HCT116 (cell line): ENCODE measurements at places on chromosomes 11 and 22. TPM values are rescaled to one million over a fixed set of nuclear protein-coding genes. Genes with fewer than 3 reads are reported as not detected.
A peak's percentile ranks its signal among the peaks of the same experiment; 100 is the strongest.

DNA sequence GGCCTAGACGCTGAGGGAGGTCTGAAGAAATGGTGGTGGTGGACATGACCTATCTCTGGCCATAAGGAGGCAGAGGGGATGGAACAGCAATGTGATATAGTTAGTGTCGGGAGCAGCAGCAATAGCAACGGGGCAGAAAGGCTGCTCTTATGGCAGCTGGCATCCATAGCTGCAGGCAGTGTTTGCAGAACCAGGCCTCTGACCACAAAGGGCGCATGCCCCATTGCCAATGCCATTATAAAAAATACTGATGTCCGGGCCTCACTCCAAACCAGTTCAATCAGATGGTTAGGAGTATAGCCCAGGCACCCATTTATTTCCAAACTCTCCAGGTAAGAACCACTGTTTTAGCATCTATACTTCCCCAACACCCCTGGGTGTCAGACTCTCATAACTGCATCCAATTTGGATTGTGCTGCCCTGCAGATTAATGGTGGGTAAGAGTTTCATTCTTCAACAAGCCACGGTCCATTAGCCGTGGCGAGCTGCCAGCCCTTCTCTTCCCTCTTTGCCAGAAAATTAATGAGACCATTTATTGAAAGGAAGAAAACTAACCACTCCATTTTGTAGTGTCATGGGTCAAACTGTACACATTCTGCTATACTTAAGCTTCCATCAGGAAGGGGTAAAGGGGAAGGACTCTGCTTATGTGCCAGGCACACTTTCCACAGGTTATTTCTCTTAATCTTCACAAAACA, 72.8 kb upstream of the SPON1 start:
- no peak for DNase-seq

The C11orf91 gene
- 0.54 TPM for total RNA-seq

The PLAAT3 gene
- total RNA-seq, result 31.1 TPM

GRCh38 chr11:16783321-16783801, 44.9 kb downstream of the C11orf58 start:
- DNase-seq, result no peak

The PAX6 gene
- total RNA-seq, result 5.3 TPM

DNA sequence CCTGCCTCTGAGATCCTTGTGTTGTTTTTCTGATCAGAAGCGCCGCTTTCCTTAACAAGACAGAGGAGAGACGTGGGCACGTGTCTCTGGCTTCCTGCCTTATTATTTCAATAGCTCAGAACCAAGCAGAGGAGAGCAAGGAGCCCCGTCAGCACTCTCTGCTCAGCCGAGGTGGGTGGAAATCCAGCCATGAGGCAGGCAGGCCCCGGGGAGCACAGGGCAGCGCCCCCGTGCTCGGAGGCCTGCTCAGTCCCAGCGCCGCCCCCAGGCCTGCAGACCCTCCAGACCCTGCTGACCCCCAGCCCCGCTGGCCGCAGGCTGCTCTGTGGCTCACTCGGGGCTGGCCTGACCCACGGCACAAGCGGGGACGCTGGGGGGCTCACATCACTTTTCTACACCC, 162.8 kb downstream of the BRD1 start:
- no peak for DNase-seq

The RASSF10 gene
- not detected for total RNA-seq

- no peak for DNase-seq
Measured at GRCh38 chr11:58068655-58069054, 37.9 kb downstream of the OR6Q1 start.

GRCh38 chr11:115580927-115581680, 76.9 kb upstream of the CADM1 start:
- no peak for DNase-seq

- DNase-seq, result no peak
Measured at GRCh38 chr22:41181349-41182241, 23.5 kb upstream of the L3MBTL2 start.

- DNase-seq, result no peak
Measured at GRCh38 chr22:31036671-31037550, 44.2 kb upstream of the SMTN start.

The TTLL12 gene
- total RNA-seq, result 100 TPM

- DNase-seq, result no peak
Measured at GRCh38 chr11:44988111-44988510, 37.4 kb upstream of the TP53I11 start.

DNA sequence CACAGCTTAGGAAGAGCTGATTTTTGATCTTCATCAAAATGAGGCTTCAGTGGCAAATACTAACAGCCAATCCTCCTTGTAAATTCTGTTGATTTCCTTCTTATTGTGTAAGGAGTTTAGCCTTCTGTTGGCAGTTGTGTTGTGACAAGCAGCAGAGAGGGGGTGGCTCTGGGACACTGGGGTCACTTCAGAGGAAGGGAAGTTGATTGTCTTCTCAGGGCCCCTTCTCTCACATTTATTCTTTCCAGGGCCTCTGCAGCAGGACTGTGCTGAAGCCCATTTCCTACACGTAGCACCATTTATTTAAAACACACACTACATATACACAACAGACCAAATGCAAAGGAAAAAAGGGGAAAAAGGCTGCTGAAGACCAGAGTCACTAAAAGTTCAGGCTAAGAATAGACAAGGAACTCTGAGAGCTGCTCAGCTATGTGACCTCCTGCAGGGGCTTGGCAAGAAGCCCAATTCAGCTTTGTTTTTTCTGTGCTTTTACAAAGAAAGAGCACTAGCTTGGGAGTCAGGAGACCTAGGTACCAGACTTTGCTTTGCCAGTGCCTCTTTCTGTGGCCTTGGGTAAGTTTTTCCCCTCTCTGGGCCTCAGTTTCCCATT, 28.3 kb upstream of the UPB1 start:
- peak; percentile 6 for DNase-seq

The KRTAP5-2 gene
- total RNA-seq, result not detected

DNA sequence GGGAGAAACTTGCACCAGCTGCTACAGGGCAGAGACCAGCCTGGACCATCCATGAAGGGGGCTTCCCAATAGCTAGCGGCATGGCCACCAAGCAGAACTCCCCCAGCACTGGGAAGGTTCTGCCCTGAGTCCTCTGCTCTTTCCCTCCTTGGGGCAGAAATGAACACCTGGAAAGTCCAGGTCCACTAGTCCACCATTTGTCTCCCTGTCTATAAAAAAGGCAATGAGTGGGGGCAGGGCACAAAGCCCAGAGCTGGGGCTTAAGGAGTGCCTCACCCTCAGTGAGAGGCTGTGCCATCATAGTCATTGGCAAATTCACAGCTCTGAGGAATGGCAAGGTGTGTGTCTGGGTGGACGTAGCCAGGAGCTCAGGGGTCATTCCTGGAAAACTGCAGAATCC, 420.3 kb downstream of the SOX6 start:
- DNase-seq, result no peak

The ATG2A gene
- total RNA-seq, result 24.7 TPM

The FAM111B gene
- total RNA-seq, result 10.7 TPM
